Myocyte (in vitro differentiated cells): ENCODE measurements at places on chromosomes 3 and 15.
A peak's percentile ranks its signal among the peaks of the same experiment; 100 is the strongest.

- DNase-seq, result no peak
Measured at GRCh38 chr15:99450896-99451358, 114.9 kb upstream of the MEF2A start.

DNA sequence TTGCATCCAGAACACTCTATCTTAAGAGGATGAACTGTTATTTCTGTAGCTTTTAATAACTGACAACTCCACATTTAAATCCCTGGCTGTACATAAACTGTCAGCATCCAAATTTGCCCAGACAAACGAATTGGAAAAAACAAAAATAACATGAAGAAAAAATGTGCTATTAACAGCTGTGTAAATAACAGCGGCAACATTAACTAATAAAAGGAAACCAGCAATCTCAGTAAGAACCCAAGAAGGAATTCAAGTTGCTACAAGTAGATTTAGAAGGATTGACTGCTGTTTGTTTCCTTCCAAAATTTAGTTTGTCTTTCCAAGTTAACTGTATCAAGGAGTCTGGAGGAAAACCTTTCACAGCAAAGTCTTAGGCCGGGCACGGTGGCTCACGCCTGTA, 550.6 kb upstream of the MDFIC2 start:
- DNase-seq, result peak; percentile 34

DNA sequence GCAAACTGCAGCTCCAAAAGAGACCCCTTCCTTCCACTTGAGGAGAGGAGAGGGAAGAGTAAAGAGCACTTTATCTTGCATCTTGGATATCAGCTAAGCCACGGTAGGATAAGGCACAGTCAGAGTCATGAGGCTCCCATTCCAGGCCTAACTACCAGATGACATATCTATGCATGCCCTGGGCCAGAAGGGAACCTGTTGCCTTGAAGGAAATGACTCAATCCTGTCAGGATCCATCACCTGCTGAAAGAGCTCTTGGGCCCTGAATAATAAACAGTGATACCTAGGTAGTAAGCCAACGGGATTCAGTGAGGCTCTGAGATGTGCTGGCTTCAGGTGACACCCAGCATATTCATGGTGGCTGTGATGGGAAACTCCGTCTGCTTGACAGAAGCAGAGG, 118.5 kb upstream of the EPHA3 start:
- no peak for DNase-seq

GRCh38 chr3:150540991-150541390, 5.3 kb downstream of the SERP1 start:
- no peak for DNase-seq

- peak; percentile 93 for DNase-seq
Measured at GRCh38 chr15:57769266-57769665, 62.8 kb downstream of the POLR2M start.
